ENCODE measurements at places on chromosomes 4 and X.

DNA sequence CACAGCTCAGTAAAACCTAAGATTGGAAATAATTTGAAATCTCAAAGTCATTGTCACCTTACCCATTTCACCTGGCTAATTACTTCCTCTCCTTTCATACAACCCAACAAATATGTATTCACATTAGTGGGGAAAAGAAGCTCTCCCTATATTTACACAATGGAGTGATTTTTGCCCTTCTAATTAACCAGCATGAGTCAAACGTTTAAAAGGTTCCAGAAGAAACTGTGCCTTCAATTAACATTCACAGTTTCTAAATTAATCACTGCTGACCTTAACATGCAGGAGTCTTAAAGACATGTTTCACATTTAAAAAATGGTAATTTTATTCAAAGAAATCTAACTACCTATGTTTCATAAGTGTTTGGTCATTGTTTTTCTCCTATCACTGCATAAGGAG, 254.6 kb downstream of the CBLL2 start:
- no peak for DNase-seq

DNA sequence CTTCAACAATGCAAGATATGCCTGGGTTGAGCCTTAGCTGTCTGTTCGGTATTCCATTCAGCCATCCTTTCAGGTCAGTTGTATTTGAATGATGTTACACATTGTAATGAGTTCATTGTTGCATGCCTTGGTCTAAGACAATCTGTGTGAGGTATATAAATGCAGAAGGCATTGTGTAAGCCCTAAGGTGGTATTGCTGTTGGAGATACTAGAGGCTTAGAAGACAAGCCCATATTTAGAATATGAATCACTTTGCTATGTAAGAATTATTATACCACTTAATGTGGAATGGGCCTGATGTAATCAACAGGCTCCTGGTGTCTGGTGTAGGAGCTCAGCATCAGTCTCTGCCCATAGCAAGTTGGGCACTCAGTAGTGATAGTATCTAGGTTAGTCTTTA, 473.4 kb upstream of the GNPDA2 start:
- no peak for DNase-seq

GRCh38 chr4:88629826-88630225, 37.5 kb downstream of the HERC3 start:
- no peak for DNase-seq

- DNase-seq: no peak
These were observed 316.2 kb downstream of the STIM2 start for GRCh38 chr4:27176881-27177280.

DNA sequence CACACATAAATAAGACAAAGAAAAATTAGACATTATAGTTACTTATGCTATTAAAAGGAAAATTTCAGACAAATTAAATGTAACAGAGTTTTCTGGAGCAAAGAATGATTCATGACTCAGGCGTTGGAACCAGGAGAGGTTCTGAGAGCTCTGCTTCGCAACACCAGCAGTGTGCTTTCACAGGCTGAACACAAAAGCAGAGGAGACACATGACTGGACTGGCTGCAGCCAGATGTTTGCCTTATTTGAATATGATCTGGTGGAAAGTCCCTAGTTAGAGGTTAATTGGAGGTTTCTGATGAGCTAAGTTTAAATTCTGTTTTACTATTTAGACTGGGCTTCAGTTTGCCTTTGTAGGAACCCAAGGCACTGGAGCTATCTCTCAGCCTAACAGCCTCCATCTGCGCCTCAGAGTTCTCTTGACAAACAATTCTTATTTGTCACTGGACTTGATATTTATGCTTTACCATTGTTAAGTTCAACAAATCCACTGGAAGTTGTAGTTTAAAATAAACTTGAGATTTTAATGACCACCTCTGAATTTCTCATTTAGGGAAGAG, 16.2 kb downstream of the BOD1L1 start:
- DNase-seq: no peak

GRCh38 chr4:6221851-6222760, 21.8 kb upstream of the JAKMIP1 start:
- no peak for DNase-seq

DNA sequence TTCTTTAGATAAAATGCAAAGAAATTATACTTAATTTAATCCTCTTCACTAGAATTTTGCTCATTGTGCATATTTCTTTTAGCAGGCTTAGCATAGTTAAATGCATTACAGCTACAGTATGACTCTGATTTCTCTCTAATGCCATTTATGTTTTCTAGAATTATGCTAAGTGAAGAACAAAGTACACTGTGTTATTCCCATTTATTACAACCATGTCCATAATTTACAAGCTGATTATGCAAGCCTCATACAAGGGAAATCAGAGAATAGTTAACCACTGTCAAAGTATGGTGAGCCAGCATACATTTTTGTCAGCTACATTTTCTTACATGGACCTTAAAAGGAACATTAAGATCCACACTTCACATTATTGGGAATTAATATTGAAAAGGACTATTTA, 99.1 kb downstream of the MAB21L2 start:
- no peak for DNase-seq

- DNase-seq: no peak
These were observed 12.1 kb downstream of the ACSL4 start for GRCh38 chrX:109720947-109721346.

GRCh38 chrX:78796916-78797315, 49.4 kb downstream of the LPAR4 start:
- no peak for DNase-seq

DNA sequence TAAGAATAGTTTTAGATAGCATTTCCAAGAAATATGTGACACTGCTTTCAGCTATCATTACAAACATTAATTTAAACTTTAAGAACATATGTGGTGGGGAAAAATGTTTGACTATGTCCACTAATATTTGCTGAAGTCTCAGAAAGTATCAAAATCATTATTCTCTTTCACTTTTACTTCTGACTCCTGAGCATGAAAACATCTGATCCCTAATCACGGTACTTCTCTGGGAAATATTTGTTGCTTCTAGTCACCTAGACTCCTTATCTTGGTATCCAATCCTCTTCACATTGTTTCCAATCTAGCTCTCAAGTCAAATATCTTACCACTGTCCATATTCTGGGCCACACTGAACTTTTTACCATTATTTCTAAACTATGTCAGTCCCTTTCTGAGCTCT, 10.8 kb downstream of the NUDT6 start:
- no peak for DNase-seq

- DNase-seq: no peak
These were observed 118.9 kb downstream of the SLC10A6 start for GRCh38 chr4:86730310-86730709.

GRCh38 chr4:137226900-137227299, 305.4 kb downstream of the PCDH18 start:
- no peak for DNase-seq

DNA sequence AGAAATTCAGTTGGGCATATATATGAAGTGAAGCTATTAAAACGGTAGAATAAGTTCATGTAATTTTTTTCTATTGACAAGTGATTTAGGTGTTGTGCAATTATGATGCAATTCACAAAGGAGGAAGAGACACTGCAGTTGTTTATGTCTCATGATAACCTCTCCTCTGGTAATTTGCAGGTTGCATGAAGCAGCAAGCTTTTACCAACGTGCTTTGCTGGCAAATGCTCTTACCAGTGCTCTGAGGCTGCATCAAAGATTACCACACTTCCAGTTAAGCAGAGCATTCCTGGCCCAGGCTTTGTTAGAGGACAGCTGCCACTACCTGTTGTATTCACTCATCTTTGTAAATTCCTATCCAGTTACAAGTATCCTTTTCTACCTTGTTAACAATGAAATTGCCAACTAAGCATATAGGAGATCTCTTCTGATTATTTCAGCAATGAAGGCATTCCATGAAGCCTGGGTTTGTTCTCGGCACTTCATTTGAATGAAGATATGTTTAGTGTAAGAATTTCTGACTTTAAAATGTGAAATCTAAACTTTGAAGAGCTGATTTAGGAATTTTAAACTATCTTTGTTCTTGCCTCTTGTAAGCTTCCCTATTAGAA, 3.9 kb downstream of the TMEM33 start:
- no peak for DNase-seq

GRCh38 chr4:108366716-108367115, 198.0 kb upstream of the LEF1 start:
- no peak for DNase-seq

DNA sequence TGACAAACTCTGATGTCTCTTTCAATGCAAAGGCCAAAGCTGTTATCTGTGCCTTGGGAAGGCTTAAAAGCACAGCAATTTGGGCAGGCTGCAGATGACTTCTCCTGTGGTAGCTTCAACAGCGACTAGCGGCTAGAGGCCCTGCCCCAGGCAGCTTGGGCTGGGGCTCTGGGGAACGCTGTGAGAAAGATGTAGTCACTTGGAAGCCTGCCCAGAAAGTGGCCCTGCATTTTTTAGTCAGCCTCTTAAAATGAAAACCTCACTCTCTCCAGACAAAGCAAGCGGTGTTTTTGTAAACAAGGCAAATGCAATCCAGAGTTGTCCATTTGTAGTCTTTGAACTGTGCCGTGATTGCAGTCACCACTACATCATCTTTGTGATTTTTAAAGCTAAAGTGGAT, 27.5 kb downstream of the PCYT1B start:
- DNase-seq: no peak

DNA sequence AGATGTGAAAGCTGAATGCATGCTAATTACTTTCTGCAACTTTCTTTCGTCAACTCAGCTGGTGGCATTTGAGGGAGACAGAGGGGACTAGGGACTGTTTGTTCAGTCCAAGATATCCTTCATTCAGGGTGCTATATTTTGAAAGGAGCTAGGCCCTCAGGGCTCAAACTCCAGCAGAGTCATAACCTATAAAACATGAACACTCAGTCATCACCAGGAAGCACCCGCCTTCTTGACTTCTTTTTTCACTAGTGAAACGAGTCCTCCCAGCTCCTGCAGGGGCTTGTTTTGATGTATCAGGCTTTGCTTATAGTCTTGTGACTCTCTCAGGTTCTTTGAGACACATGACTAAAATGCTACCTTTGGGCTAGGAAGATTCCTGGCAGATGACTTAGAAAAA, 230.6 kb downstream of the PCDH7 start:
- no peak for DNase-seq

DNA sequence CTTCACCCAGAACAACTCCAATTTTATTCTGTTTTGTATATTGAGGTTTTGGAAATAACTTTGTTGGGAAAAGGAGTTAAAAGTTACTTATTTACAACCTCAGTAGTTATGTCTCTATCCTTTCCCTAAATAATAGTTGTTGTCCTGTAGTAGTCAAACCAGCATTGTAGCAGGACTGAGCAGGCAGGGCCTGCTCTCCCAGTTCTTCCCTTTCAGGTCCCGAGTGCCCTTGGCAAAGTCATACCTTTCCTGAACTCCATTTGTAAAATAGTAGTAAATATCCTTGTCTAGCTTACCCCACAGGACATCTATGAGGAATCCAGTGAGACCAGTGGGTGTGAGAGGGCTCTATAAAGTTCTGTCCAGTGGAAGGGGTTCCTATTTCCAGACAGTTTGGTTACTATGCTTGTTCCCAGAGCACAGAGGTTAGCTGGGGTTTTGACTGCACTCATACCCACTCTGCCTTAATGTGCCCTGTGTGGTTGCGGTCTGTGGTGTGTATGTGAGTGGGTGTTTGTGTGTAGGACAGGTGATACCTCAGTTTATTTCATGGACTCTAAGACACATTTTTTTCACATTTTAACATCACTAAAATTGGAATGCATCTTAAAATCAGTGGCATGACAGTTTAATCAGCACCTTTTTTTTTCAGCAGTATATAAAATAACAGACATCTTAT, 136.3 kb downstream of the AMMECR1 start:
- DNase-seq: no peak

DNA sequence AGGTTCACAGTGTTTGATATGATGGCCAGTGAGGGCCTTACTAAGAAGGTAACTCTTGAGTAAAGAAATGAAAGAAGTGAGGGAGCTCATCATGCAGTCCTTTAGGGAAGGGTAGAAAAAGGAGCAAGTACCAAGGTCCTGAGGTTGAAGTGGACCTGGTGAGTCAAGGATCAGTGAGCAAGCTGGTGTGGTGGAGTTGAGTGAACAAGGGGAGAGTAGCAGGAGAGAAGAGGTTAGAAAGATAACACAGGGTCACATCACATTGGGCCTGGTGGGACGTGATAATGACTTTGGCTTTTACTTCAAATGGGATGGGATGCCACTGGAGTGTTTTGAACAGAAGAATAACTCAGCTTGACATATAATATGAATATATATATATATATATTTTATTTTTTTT, 44.7 kb downstream of the OSTC start:
- no peak for DNase-seq

DNA sequence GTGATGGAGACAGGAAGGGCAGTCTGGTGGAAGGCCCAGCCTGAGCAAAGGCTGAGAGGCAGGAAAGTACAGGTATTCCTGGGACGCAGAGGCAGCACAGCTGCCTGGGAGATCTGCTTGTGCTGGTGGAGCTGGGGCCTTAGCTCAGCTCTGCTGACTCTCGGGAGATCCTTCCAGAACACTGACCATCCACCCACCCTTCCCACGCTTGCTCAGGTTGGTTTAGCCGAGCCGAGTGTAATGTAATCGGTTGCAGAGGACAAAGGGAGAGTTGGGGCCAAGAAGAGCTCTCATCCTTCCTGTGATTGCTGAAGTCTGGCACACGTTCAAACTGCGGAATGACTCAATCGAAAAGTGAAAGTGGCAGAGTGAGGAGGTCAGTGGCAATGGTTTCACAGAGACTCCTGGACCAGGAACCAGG, 43.1 kb upstream of the GPR78 start:
- no peak for DNase-seq

- DNase-seq: no peak
These were observed 90.5 kb downstream of the TBL1X start for GRCh38 chrX:9555354-9555753.

- DNase-seq: no peak
These were observed 39.8 kb downstream of the GALNT7 start for GRCh38 chr4:173208420-173208819.

DNA sequence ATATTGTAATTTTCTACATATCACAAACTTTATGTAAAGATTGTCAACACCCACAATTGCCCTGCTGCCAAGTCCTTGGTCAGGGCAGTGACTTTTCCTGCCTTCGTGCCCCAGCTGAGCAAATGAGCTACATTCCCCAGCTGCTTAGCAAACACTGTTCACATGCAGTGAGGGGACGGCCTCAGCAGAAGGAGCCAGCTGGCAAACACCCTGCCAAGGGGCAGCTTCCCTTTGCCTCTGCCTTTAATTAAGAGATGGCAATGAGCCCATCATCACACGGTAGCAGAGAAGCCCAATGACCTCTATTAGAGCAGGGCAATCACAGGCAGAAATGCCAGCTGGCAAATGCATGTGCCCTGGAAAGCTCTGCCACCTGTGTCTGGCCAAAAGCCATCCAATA, 253.4 kb downstream of the EPHA5 start:
- no peak for DNase-seq

DNA sequence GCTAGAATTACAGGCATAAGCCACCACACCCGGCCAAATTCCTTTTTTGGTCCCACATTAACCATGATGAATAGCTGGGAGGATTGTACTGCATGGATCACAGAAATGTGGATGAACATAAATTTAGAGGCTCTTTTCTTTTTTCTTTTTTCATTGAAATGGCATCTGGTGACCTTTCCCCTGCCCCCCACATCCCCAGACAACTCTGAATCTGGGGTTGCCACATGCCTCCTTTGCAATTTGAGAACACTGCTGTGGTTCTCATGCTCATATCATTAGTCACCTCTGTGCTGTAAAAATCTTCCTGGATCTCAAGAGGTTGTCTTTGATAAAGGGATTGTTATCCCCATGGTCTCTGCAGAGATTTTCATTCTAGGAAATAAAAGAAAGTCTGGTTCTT, 22.8 kb upstream of the FMR1NB start:
- DNase-seq: no peak

Measured in left forelimb (tissue), 1 donor.